ENCODE measurements at places on chromosomes 2 and 18.

DNA sequence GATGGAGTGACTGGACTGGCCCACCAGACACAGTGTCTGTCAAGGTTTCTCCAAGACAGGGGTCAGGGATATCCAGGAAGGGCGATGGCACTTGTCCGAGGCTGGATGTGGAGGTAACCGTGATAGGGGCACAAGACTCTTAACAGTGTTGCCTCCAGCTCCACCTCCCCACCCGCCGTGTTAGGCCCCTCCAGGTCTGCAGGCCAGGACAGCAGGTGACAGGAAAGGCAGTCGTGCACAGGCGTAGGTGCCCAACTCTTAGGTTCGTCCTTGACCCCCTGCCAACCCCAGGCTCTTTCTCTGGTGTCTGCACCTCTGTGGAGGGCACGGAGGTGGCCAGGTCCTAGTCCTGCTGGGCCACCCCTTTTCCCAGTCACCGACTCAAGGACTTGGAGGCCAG, 10.1 kb downstream of the ITM2C start:
- DNase-seq = no peak

GRCh38 chr2:30862054-30862651, 54.9 kb upstream of the CAPN13 start:
- DNase-seq = peak; percentile 55

DNA sequence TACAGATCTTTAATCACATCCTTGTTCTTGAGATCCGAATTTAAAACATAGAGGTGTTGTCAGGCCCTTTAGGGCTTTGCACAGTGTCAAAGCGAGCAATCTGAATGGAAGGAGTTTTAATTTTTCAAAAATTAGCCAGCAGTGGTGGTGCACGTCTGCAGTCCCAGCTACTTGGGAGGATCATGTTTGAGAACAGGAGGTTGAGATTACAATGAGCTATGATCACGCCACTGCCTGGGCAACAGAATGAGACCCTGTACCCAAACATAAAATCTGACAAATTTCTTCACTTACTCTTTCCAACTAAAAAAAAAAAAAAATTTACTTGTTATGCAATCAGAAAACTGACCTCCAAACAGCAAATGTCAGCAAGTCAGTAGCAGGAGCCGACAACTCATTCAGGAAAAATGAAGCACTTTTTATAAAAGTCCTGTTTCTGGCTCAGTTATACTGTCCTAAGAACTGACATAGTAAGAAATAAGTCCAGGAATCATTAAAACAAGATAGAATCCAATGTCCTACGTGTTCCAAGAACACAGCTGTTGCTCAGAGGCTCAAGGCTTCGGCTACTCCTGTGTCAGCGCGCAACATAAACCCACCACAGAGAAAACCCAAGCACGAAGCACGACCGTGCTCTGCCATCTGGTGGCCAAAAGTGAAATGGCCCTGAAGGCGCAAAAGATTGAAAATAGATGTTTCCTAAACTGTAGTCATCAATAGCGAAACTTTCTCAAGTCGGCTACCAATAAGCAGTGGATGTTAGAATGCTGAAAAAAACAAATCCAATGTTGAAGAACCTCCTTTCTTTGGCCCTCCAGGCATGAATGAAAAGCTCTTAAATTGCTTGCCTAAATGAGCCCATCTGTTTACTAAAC, 138.1 kb downstream of the INO80D start:
- DNase-seq = peak; percentile 13

GRCh38 chr2:173028671-173029070, 47.0 kb upstream of the MAP3K20 start:
- no peak for DNase-seq

GRCh38 chr18:9951022-9951859, 37.4 kb downstream of the VAPA start:
- DNase-seq = no peak
